LHCN-M2 (cell line): ENCODE measurements at places on chromosomes 3 and 15. TPM values are rescaled to one million over a fixed set of nuclear protein-coding genes. Genes with fewer than 3 reads are reported as not detected.

- DNase-seq: peak; percentile 54
Observed at GRCh38 chr15:51229907-51230330, 108.5 kb downstream of the CYP19A1 start.

DNA sequence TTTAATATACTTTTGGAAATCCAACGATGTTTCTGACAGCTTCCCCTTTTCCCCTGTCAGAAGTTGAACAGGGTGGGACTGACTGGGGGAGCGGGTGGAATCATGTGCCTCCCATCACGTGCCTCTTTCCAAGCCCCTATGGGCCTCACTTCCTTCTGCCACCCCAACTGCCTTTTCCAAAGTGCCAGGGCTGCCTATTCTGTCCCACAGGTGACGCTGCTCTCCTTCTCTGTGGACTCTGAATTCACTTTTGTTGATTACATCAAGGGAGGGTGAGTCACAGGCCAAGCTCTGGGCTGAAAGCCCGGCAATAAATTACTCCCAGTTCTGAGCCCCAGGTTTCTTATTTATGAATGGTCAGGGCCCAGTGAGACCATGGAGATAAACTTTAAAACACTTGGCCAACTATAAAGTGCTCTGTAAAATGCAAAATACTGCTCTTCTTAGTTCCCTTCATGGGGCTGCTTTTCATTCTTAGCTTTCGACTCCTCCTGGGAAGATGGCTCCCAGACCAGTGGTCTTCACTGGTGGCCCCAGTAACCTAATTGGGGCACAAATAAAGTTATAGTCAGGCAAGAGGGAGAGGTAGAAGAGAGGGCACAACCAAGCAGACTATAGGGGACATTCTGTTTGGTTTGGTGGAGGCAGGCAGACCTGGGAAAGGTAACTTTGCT is 12.3 kb downstream of the CPNE9 start:
- peak; percentile 86 for DNase-seq

- peak; percentile 12 for DNase-seq
Observed at GRCh38 chr3:73365756-73366397, 258.9 kb downstream of the PDZRN3 start.

DNA sequence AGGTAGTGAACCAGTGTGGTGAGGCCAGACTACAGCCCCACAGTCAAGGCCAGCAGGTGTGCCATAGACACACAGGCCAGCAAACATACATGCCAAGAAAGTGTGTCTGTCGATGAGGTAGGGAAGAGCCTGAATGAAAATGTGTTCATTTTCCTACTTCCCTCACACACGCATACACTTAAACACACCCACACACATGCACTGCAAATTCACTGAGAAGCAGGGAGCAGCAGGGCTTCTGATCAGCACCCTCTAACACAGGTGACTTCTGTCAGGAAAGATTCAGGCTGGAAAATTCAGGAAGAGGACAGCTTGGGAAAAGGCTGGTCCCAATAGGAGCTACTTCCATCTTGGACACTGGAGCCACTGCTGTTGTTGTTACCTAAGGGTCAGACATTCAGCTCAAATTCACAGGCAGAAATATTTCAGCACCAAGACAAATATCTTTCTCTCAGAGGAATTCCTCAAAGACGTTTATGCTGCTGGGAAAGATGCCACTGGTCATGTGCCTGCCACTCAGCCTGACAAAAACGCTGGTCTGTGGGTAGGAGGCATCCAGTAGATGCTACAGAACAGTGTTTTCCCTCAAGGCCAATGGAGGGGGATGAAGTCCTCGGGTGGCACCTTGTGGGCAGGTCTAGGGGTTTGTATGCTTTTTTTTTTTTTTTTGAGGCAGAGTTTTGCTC is 40.9 kb upstream of the LARS2 start:
- DNase-seq: peak; percentile 15

GRCh38 chr3:44363591-44363990 is 25.0 kb downstream of the TCAIM start:
- no peak for DNase-seq

GRCh38 chr3:38958026-38958720 is 93.6 kb downstream of the SCN11A start:
- DNase-seq: no peak

- DNase-seq: no peak
Observed at GRCh38 chr3:177624528-177625495, 427.5 kb upstream of the TBL1XR1 start.

- DNase-seq: peak; percentile 63
Observed at GRCh38 chr3:24343084-24343783, 151.4 kb downstream of the THRB start.

DNA sequence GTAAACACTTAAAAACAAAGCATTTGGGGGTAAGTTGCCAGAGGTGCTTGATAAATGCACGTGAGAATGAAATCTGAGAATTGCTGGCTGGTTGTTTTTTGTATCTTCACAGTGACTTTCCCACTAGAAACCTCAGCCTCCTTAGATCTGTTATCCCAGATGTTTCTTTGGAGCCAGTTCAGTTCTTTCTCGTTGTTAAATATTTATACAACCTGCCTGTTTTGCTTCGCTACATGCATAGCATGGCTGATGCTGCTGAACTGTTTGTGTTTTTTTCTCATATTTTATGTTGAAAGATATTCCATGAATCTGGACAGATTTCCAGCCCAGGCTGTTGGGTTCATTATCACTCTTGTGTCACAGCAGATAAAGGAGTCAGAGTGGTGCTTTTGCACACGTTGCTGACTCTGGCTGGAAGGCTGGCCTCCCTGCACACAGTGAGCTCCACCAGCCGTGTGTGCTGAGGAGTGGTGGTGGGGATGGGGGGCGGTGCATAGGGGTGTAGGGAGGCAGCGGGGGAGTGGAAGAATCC is 80.2 kb downstream of the ARNT2 start:
- DNase-seq: no peak

DNA sequence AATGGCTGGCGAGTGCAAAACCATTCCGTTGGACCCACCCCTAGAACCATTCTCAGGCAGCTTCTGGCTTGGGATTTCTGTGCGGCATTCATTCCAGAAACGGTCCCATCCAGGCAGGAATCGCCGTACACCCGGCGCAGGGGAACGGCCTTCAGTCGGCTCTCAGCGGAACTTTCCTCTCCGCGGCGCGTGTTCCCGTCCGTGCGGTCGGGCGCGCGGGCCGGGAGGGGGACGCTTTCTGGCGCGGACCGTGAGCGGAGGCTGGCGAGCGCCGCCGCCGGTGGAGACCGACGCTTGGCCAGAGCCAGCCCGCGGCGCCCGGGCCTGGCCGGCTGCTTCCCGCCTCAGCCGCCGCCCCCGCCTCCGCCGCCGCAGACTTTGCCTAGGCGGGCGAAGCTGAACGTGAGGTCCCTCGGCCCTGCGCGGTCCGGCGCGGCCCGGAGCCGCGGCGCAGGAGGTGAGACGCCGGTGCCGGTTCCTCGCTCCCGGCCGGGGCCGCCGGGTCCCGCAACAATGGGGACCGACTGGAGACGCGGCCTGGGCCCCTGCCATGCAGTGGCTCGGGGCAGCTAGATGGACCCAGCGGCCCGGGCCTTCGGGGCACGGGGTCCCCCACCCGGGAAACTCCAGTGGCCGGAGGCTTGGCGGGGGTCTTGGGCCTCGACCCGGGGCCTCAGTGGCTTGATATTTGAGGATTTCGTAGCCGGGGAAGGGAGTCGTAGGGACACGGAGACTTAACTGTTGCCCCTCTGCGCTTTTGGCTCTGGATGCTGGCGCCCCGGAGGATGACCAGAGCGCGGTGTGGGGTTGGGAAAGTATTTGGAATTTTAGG is at the start of gene RAD54L2:
TSS of gene RAD54L2 (plus strand) at position 261 of the 832 bp plus-strand sequence. CDS start 51,702 bp downstream, outside the sequence.
- DNase-seq: peak; percentile 79

DNA sequence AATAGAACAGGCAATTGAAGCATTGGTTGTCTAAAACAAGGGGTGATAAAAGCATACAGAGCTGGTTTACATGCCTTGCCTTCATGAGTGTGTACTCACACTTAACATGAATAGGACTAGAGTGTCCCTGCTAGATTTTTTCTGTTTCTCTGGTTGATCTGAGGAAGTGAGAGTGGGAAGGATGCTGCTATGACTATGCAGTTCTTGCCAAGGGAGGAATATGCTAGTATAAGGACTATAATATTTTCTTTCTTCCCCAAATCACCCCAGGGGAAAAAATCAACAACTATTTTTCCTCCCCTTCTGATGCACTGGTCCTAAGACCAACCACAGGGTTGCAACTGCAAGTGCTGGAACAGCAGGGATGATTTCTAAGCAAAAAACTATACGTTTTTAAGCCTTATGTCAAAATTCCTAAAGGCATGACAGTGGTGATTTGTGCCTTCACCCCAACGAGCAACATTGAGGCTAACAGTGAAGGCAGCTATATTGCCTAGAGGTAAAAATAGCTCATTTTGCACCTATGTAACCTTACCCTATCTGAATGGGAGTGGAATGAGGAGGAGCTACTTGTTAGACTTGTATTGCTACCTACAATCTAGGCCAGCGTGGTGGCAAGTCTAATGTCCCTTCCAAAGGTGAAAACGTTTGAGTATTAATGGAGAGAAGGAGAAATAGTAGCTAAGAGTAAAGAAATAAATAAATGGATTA is 33.5 kb upstream of the USP8 start:
- no peak for DNase-seq

DNA sequence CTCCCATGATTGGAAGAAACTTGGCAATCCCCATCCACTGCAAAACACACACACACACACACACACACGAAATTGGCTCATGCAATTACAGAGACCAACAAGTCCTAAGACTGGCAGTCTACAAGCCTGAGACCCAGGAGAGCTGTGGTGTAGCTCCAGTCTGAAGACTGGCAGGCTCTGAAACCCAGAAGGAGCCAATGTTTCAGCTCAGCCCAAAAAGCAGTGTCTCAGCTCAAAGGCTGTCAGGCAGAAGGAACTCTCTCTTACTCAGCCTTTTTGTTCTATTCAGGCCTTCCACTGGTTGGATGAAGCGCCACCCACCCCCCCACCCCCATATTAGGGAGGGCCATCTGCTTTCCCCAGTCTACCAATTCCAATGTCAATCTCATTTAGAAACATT is 32.1 kb downstream of the MESD start:
- DNase-seq: peak; percentile 17

GRCh38 chr3:24505691-24506550 is 11.3 kb upstream of the THRB start:
- DNase-seq: no peak

GRCh38 chr3:117499189-117499870 is 789.8 kb downstream of the TUSC7 start:
- no peak for DNase-seq

DNA sequence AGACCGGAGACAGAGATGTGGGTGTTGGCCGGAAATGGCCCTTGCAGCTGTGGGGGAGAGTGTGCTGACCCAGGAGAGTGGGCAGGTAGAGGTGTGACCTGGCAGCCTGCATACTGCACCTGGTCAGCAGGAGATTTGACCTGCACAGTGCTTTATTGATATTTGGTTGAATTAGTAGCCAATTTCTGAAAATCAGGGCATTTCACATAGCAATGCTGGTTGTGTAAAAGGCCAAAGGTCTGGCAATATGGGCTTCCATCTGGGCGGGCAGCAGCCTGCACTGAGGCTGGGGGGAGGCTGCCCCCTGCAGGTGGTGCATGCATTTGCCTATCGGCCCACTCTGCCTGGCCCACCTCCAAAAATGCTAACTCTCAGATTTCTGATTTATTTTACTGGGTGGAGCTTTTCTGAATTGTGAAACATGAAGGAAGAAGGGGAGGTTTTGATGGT is 9.4 kb upstream of the MGLL start:
- peak; percentile 16 for DNase-seq

DNA sequence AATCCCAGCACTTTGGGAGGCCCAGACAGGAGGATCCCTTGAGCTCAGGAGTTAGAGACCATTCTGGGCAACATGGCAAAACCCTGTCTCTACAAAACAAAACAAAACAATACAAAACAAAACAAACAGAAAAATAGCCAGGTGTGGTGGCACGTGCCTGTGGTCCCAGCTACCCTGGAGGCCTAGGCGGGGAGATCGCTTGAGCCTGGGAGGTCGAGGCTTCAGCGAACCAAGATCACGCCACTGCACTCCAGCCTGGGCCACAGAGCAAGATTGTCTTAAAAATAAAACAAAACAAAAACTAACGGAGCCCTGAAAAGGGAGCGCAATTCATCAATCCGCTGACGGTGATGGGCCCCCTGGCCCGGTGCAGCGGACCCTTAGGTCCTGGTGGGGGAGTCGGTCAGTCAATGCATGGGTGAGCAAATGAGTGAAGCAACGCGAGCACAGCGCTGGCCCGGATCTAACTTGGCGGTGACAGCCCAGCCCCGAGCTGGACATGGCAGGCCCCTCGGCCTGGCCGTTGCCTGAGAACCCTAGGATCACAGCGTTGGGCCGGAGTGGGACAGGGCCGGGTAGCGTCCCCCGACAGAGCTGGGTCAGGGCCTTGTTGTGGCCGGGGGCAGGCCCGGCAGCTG is 52.4 kb upstream of the BLM start:
- DNase-seq: peak; percentile 28

GRCh38 chr3:30408105-30408557 is 198.3 kb upstream of the TGFBR2 start:
- DNase-seq: peak; percentile 58

DNA sequence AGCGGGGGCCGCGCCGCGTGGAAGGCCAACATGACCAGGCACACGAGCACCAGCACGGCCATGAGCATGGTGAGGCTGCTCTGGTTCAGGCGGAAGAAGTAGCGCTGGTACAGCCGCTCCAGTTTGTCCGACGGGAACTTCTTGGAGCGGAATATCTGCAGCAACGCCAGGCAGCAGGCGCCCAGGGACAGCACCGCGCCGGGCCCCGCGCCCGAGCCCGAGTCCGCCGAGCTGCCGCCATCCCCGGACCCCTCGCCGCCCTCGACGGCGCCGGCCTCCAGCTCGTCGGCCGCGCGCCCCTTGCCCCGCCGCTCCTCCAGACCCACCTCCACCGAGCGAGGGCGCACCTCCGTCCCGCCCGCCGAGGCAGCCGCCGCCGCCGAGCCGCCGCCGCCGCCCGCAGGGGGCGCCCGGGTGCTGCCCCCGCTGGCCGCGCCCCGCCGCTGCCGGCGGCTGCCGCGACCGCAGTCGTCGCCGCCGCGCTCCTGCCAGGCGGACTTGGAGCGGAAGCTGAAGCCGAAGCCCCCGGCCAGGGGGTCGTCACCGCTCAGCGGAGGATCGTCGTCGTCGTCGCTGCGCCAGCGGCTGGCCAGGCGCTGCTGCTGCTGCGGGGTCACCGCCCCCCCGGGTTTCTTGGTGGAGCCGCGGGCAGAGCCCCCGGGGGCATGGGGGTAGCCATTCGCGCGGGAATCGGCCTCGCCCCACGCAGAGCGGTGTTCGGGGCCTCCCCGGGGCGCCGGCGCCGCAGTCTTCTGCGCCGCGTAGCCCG is 957 bp downstream of the ADCY5 start:
- no peak for DNase-seq

GRCh38 chr15:33190539-33190938 is 4.0 kb downstream of the FMN1 start:
- DNase-seq: no peak

- DNase-seq: peak; percentile 75
Observed at GRCh38 chr15:61051569-61052031, 177.5 kb downstream of the RORA start.

The FBXL22 gene
- 0.23 TPM in 1 of 2 replicates, not detected in the other for total RNA-seq

The IL5RA gene
- total RNA-seq: not detected in 2 replicates

The ACTR8 gene
- total RNA-seq: 32.8 and 38.5 TPM in 2 replicates

The ABHD6 gene
- 10.2 and 11.0 TPM in 2 replicates for total RNA-seq

The RPP14 gene
- 11.4 and 13.2 TPM in 2 replicates for total RNA-seq

The CLEC3B gene
- 0.38 and 0.40 TPM in 2 replicates for total RNA-seq

The ECE2 gene
- total RNA-seq: not detected in 2 replicates

The PRSS50 gene
- not detected in 2 replicates for total RNA-seq
